ENCODE measurements at places on chromosomes 6 and 20. TPM values are rescaled to one million over a fixed set of nuclear protein-coding genes. Genes with fewer than 3 reads are reported as not detected.

HLA-DRB5 gene
- total RNA-seq: 84.0 TPM

PMEPA1 gene
- 0.10 TPM for total RNA-seq

HLA-DPB1 gene
- total RNA-seq: 481 TPM

GRCh38 chr20:57133926-57134650 lies 132.4 kb downstream of the BMP7 start:
- H3K4me3 ChIP-seq: no peak overlapping the region
- H3K36me3 ChIP-seq: no peaks in the 10 kb centered on the region
- no peaks in the 10 kb centered on the region for H3K27me3 ChIP-seq
- DNase-seq: no peak
- H3K4me1 ChIP-seq: no peaks in the 10 kb centered on the region

DNA sequence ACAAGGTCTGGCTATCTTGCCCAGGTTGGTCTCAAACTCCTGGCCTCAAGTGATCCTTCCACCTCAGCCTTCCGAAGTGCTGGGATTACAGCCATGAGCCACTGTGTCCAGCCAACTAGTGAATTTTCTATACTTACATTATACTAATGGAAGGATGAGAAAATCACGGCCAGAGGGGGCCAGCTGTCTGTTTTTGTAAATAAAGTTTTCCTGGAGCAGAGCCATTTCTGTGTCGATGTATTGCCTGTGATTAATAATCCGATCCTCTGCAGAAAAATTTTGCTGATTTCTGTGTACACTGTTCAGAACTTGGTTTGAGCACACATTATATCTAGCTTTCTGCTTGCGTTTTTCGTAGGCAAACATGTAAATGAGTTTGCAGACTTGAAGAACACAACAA lies 28.8 kb downstream of the PTPRT start:
- H3K27ac ChIP-seq: no peak overlapping the region
- H3K4me1 ChIP-seq: no peaks in the 10 kb centered on the region
- no peaks in the 10 kb centered on the region for H3K27me3 ChIP-seq
- DNase-seq: no peak
- no peak overlapping the region for H3K4me3 ChIP-seq

GRCh38 chr20:57951549-57951948 lies 241.7 kb upstream of the PMEPA1 start:
- no peak overlapping the region for H3K27ac ChIP-seq
- H3K36me3 ChIP-seq: no peaks in the 10 kb centered on the region
- DNase-seq: no peak
- no peaks in the 10 kb centered on the region for H3K4me1 ChIP-seq
- H3K4me3 ChIP-seq: no peak overlapping the region
